Tibial nerve (tissue), 4 donors: ENCODE measurements at places on chromosomes 2 and 18. TPM values are rescaled to one million over a fixed set of nuclear protein-coding genes. Genes with fewer than 3 reads are reported as not detected.

DNA sequence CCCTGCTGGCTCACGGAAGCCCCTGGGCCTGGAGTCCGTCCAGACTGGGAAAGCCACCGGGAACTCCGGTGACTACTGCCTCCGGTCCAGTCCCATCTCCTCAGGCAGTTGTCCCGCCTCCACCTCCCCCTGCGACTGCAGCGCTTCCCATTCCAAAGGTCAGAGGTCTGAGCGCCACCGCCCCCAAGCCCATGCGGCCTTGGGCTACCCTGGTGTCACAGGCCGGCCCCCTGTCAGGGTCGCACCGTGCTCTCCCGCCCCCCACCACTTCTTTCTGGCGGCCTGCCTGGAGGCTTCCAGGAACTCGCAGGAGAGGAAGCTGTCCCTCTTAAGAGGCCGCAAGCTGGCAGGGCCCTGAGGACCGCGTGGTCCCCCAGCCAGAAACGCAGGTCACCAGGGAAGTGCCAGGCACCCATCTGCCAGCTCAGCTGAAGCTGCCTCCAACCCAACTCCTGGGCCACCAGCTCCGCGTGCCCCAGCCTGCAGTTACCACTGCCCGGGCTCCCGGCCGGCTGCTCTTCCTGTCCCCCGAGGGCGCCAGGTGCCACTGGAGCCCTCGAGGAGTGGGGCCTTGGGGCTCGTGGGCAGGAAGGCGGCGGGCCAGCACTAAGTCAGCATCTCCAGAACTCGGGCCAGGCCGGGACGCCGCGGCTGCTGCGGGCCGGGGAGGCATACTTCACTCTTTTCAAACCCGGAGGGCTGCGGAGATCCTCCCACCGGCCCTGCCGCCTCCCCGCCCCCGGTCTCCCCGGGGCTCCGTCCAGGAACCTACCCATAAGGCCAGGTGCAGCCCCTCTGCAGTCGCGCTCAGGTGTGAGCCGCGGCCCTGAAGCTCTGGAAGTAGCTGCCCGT lies 83.3 kb upstream of the POMC start:
- DNase-seq: no peak
- peak overlapping the region; percentile 56 for H3K4me3 ChIP-seq
- peaks cover 6% of the 10 kb centered on the region for H3K36me3 ChIP-seq

DNA sequence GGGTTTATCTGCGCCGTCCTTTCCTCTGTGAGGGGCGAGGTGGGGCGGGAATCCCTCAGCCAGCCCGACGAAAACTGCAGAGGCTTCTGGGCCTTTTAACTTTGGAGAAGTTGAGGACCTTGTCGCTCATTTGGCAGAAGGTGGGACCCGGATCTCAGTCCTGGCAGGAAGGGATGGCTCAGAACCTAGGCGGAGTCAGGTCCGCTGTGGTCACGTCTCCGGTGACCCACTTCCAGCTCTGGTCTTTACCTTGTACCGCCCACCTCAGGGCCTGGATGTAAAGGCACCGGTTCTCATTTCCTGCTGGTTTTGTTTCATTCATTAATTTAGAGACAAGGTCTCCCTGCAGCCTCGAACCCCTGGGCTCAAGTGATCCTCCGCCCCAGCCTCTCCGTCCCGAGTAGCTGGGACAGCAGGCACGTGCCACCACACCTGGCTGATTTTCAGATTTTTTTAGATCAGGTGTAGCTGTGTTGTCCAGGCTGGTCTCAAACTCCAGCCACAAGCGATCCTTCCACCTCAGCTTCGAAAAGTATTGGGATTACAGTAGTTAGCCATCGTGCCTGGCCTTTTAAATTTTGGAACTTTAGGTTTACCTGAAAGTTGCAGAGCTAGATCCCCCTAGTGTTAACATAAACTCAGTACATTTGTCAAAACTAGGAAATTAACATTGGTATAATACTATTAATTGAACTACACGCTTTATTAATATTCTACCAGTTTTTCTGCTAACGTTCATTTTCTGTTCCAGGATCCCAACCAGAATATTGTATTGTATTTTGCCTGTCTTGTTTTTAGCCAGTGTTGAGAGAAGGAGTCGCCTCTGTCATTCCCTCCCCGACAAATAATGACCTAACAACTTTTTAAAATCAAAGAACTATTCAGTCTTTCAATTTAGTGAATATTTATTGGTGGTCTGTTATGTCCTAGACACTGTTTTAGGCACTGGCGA lies 852 bp downstream of the POLI start:
- H3K4me1 ChIP-seq: no peaks in the 10 kb centered on the region
- no peak for DNase-seq
- peak overlapping the region; percentile 64 for H3K4me3 ChIP-seq

DNA sequence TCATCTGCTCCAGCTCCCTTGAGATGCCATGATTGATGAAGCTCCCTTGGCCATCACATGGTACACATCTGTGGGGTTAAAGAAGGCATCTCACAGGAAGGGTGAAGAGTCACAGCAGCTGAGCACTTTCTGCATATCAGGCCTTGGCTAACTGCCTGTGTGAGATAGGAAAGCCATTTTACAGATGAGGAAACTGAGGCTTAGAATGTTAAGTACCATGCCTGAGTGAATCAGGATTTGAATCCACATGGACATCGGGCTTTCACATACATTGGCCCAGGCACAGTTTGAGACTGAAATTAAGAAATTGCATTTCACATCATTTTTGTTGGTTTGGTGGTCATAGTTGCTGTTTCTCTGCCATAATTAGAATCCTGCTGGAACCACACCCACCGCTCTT lies 126.8 kb downstream of the BCL2L11 start:
- DNase-seq: no peak
- no peaks in the 10 kb centered on the region for H3K27me3 ChIP-seq
- no peak overlapping the region for H3K27ac ChIP-seq
- H3K4me3 ChIP-seq: no peak overlapping the region
- no peaks in the 10 kb centered on the region for H3K36me3 ChIP-seq

SDC1 gene
- total RNA-seq: 0.90 TPM
